ENCODE measurements at places on chromosomes 3 and 15.

- no peaks in the 10 kb centered on the region for H3K36me3 ChIP-seq
- no peaks in the 10 kb centered on the region for H3K4me1 ChIP-seq
- peaks cover 5% of the 10 kb centered on the region for H3K27me3 ChIP-seq
- DNase-seq = peak; percentile 36
- no peak overlapping the region for H3K27ac ChIP-seq
These were observed 154.8 kb upstream of the CTNNB1 start for GRCh38 chr3:41044523-41044922.

- no peaks in the 10 kb centered on the region for H3K36me3 ChIP-seq
- H3K27me3 ChIP-seq = no peaks in the 10 kb centered on the region
- no peak for DNase-seq
- no peaks in the 10 kb centered on the region for H3K4me1 ChIP-seq
- no peak overlapping the region for H3K4me3 ChIP-seq
These were observed 536.7 kb downstream of the SOX2 start for GRCh38 chr3:182248349-182248880.

GRCh38 chr3:5428607-5429516 lies 241.4 kb downstream of the EDEM1 start:
- H3K27me3 ChIP-seq = no peaks in the 10 kb centered on the region
- DNase-seq = no peak
- H3K4me3 ChIP-seq = no peak overlapping the region
- no peak overlapping the region for H3K27ac ChIP-seq
- H3K4me1 ChIP-seq = no peaks in the 10 kb centered on the region

GRCh38 chr15:75195766-75196241 lies 5.9 kb upstream of the C15orf39 start:
- H3K27ac ChIP-seq = no peak overlapping the region
- DNase-seq = no peak
- no peaks in the 10 kb centered on the region for H3K36me3 ChIP-seq
- no peak overlapping the region for H3K4me3 ChIP-seq
- H3K4me1 ChIP-seq = peaks cover 2% of the 10 kb centered on the region
